ENCODE measurements at places on chromosomes 5 and 9. TPM values are rescaled to one million over a fixed set of nuclear protein-coding genes. Genes with fewer than 3 reads are reported as not detected.

DNA sequence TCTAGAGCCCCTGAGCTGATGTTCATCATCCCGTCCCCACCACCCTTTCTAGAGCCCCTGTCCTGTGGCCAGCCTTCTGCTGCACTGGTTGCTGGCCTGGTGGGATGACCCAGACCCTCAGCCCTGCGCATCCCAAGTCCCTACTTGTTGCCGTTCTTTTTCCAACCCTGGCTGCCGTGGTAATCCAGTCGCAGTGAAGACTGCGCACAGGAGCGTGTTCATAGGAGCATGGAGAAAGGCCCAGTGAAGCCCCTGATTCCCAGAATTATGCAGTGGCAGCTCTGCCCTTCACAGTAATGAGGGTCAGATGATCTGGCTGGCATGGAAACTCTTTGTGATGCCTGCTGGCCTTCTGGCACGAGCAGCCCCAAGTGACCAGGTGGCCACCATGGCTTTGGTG, 183.3 kb downstream of the CACNA1B start:
- peak; percentile 16 for DNase-seq

Gene IFNA5
- total RNA-seq: not detected

Gene RAD17
- total RNA-seq: 19.3 TPM

Gene CPLANE1
- 25.3 TPM for total RNA-seq

Gene GABRP
- total RNA-seq: not detected

- no peak for DNase-seq
These were observed 48.8 kb downstream of the TRPM3 start for GRCh38 chr9:71072587-71072986.

DNA sequence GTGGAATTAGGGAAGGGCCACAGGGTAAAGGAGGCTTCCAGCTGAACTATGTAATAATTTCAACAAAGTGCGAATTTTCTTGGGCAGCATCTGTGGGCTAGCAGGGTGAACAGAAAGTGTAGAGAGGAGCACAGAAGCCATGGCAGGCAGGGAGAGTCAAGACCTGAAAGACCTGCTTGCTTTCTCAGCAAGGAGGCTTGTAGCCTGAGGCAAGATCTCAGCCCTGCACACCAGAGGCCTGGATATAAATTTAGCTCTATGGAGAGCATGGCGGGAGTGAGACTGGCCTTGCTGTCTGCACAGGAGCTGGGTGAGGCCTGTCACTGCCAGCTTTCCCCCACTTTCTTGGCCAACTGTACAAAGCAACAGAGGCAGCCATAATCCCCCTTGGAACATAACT, 32.1 kb upstream of the SH3TC2 start:
- no peak for DNase-seq

DNA sequence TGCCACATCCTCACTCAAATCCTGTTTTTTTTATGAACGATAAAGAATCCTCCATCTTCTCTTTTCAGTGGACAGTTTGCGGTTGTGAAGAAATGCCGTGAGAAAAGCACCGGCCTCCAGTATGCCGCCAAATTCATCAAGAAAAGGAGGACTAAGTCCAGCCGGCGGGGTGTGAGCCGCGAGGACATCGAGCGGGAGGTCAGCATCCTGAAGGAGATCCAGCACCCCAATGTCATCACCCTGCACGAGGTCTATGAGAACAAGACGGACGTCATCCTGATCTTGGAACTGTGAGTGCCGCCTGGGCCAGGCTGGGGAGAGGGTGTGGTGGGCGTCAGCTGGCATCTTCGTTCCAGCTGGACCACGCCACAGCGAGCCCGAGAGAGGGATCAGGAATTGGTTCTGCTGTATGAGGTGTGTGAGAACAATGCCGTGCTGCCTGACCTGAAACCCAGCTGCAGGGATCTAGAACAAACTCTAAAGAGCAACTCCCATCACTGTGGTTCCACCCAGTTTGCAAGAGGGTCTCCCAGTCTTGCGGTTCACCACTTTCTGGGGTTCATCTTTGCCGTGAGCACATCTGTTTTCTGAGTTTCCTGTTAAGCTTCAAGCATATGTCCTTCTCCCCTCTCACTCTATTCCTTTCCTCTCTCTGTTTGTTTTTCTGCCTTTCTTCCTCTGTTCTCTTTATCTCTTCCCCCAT, 107.4 kb downstream of the DAPK1 start:
- DNase-seq: no peak

GRCh38 chr9:70983723-70984295, 137.6 kb downstream of the TRPM3 start:
- DNase-seq: no peak

DNA sequence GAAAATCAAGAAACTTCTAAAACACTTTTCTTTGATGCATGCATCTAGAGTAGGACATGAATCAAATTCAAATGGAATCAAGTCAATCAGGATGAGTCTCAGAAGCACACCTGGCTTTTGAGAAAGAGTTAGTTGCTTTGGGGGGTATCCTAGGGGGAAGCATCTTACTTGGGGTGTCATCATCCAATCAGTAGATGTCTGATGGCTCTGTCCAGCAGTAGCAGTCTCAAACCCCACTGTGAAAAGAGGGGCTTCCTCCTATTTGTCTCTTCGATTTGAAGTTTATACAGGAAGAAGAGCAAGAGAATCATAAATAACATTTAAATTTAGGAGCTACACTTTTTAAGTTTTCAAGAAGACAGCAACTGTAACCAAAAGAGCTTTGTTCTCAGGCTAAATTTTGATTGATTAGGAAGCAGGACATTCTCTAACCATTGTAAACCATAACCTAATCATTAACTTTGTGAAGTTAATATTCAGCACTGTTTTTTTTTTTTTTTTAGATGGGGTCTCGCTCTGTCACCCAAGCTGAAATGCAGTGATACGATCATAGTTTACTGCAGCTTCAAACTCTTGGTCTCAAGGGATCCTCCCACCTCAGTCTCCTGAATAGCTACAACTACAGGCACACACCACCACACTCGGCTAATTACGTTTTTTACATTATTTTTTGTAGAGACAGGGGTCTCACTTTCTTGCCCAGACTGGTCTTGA, 614.7 kb downstream of the CSNK1G3 start:
- DNase-seq: no peak

Gene PRSS3
- total RNA-seq: not detected

Gene CAMK4
- total RNA-seq: not detected

Gene SEMA5A
- 0.95 TPM for total RNA-seq

Gene QRFP
- total RNA-seq: not detected

DNA sequence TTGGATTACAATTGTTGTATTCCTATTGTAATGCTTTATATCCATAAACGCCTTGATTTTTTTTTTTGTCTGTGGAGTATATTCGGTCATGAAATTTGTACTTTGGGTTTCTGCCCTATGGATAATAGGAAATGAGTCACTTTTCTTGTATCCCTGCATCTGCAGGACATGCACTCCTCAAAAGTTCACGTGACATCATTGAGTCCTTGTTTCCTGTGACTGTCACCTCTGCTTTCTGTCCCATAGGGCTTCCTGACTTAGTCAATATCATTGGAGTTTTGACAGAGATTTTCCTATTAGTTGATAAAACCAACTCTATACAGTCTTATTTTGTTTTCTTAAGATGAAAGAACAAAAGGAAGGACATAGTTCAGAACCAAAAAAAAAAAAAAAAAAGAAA, 356.3 kb downstream of the MAT2B start:
- DNase-seq: no peak

GRCh38 chr5:61333321-61333953, 1.4 kb downstream of the ZSWIM6 start:
- peak; percentile 51 for DNase-seq

GRCh38 chr5:124650147-124650561, 96.3 kb downstream of the ZNF608 start:
- peak; percentile 62 for DNase-seq

Gene ACTBL2
- not detected for total RNA-seq

DNA sequence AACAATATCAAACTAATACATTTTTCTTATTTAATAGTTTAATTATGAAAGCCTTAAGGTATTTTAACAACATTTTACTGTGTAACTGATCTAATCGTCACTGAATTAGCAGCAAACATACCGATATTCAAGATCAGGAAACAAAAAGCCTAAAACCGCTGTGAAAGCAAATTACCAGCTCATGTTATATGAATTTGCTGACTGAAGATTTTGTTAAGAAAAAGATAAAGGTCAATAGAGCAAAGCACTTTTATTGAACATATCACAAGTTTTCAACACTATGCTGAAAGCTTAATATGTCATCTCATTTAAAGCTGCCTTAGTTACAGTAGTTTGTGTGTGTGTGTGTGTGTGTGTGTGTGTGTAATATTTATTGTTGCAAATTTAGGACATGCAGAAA, 1634.9 kb upstream of the NUDT12 start:
- DNase-seq: no peak

DNA sequence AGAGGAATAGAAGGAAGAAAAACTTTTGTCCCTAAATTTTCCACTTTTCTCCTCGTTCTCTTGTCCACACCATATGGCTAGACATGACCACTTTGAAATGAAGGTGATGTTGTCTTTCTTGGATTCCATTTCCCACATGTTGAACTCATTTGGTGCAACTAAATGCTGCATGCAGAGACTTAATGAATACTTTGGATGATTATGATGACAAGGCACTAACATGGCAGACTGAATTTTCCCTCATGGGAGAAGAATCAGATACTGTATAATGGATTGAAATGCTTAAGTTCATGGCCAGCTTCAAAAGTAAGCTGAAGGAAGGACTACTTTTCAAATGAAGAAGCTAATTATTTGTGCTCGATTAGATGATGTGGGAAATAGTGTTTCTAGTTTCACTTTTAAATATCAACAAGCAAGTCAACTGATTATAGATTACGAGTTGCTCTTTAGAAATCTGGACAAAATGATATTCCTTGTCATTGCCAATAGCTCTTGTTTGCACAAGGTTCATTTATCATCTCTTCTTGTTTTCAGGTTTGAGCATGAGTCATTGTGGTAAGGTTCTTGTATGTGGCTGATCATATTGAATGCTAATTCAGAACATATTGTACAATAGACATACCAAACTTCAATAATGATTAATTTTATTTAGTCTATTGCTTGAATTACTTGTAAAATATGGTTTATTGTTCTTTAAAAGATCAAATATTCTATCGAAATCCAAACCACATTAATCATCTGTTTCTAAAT, 501.3 kb upstream of the FTMT start:
- no peak for DNase-seq

DNA sequence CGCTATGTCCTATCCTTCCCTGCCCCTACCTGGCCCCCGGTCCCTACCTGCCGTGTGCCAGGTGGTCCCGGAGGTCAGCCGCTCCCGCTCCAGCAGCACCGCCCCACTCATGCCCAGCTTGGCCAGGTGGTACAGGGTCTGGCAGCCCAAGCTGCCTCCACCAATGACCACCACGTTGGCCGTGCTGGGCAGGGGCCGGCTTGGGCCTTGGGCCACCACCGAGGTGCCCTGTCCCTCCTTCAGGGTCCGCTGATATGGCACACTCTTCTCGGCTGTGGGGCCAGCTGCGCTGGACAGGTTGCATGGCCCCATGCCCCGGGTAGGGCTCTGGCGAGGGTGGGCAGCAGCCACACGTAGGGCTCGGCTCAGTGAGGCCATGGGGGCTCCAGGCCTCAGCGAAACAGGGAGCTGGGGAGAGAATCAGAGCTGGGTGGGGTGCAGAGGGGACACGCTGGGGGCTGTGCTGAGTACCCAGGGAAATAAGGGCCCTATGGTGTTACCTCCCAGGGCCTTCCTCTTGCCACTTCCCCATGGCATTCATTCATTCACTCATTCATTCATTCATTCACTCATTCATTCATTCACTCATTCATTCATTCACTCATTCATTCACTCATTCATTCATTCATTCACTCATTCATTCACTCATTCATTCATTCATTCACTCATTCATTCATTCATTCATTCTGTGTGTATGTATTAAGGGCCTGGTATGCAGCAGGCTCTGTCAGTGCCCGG, 4.2 kb downstream of the SARDH start:
- DNase-seq: no peak

Gene NSUN2
- total RNA-seq: 65.0 TPM

Gene LECT2
- not detected for total RNA-seq

Gene C1QTNF2
- total RNA-seq: not detected

Gene TMEM252
- not detected for total RNA-seq

Gene PHF24
- not detected for total RNA-seq

Gene CDKN2B-AS1
- total RNA-seq: not detected

GRCh38 chr5:174188295-174188694, 142.8 kb downstream of the NSG2 start:
- DNase-seq: no peak

DNA sequence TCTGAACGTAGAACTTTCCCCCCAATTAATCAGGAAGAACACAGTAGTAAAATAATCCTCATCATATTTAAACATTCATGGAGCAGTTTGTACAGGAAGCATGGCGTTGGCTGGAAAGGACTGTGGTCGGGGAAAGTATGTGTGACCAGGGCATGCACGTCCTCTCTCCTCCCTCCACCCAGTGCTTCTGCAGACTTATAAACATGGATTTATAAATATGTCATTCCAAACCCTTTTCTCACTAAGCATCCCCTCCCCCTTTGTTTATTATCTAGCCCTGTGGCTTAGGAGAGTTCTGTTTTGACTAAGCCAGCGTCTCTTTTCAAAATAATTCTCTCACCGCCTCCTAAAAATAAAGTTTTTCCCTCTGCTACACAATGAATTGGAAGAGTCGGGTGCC, 70.4 kb upstream of the DAP start:
- no peak for DNase-seq

DNA sequence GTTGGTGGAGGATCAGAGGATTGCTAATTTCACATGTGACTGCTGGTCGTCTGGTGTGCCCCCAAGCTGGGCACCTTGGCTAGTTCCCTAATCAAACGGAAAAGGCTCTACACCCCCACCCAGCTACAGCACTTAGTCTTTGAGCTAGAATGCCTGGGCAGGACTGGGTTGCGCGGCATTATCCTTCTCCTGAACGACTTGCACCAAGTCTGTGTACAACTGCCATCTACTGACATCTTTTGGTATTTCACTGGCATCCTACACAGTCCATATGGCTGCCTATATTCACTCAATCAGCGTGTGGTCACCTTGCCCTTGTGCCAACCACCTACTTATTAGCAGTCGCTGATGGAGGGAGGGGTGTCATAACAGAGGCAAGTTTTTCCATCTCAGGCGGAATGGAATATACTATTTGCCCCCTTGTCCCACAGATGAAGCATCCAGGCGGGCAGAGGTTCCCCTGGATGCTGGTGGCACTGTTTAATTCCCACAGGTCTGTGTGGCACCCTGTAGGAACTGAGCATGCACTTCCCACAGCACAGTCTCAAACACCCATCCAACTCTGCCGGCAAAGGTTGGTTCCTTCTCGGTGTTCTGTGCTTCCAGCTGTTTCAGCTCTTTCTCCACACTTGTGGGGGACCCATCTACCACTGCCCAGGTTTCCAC, 150.1 kb downstream of the OSTF1 start:
- DNase-seq: peak; percentile 16

DNA sequence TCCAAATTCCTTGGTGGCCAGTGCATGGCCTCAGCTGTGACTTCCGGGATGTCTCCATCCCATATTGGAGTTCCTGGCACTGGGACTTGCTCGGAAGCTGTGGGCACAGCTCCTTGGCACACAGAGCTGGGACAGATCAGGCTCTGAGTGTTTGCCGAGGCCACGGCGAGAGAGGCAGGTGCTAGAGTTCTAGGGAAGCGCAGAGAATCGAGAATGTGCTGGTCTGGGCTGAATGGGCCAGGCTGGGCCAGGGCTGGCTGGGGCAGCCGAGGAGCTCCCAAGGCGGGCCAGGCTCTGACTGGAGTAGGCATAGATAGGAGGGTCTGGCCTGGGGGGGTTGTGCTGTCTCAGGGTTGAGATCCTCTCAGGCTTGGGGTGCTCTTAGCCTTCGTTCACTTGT, 45.4 kb downstream of the HMCN2 start:
- DNase-seq: no peak

Gene PCDHB16
- 1.3 TPM for total RNA-seq

All from G401 (cell line).